ENCODE measurements at places on chromosomes 1 and 21. TPM values are rescaled to one million over a fixed set of nuclear protein-coding genes. Genes with fewer than 3 reads are reported as not detected.

AMY1A gene
- not detected for total RNA-seq

OR14K1 gene
- total RNA-seq, result not detected

CENPF gene
- 21.5 TPM for total RNA-seq

NPHS2 gene
- not detected for total RNA-seq

PEX14 gene
- total RNA-seq, result 9.7 TPM

RHOU gene
- 14.1 TPM for total RNA-seq

GUK1 gene
- 160 TPM for total RNA-seq

SH2D2A gene
- not detected for total RNA-seq

CCDC185 gene
- 0.23 TPM for total RNA-seq

MAP1LC3C gene
- total RNA-seq, result 1.6 TPM

CRB1 gene
- 39.7 TPM for total RNA-seq

SELENOF gene
- total RNA-seq, result 177 TPM

CLCA1 gene
- total RNA-seq, result not detected

RBM34 gene
- total RNA-seq, result 65.3 TPM

SKI gene
- total RNA-seq, result 20.3 TPM

SYNC gene
- total RNA-seq, result 7.8 TPM

HJV gene
- total RNA-seq, result 0.23 TPM

PFKFB2 gene
- 14.1 TPM for total RNA-seq
